ENCODE measurements at places on chromosomes 5 and 9.

DNA sequence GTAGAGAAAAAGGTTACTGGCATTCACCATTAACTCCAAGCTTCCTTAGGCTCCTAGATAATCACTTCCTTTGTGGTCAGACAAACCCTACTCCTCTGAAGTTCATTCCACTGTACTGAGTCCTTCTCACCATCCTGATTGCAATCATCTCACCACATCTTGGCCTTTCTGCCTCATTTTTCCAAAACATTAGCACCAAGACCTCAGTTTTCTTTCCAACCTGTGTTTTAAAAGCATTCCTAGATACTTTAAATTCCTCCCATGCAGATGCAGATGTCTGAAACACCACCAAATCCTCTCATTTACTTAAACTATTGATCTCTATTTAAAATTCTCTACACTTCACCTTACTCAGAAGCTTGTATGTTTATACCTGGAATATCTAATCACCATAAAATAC lies 961.3 kb upstream of the CTNND2 start:
- no peak for DNase-seq

DNA sequence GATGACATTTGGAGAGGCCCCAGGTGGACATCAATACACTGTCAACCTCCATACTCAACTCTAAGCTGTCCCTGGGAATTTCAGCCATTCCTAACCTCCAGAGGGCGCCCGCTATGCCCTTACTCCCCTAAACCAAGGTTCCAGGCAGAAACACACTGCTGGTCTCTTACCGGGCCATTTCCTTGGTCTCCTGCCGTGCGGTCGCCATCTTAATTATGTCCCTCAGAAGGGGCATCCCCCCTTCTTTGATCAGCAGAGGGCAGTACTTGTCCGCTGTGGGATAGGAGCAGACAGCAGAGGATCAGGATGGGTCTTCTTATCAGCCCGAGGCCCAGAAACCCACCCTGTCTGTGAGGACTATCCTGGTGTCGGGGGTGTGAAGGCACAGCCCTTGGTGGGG lies 9.3 kb upstream of the ZDHHC12 start:
- DNase-seq = peak; percentile 65

GRCh38 chr5:107529618-107530017 lies 141.1 kb downstream of the EFNA5 start:
- no peak for DNase-seq

DNA sequence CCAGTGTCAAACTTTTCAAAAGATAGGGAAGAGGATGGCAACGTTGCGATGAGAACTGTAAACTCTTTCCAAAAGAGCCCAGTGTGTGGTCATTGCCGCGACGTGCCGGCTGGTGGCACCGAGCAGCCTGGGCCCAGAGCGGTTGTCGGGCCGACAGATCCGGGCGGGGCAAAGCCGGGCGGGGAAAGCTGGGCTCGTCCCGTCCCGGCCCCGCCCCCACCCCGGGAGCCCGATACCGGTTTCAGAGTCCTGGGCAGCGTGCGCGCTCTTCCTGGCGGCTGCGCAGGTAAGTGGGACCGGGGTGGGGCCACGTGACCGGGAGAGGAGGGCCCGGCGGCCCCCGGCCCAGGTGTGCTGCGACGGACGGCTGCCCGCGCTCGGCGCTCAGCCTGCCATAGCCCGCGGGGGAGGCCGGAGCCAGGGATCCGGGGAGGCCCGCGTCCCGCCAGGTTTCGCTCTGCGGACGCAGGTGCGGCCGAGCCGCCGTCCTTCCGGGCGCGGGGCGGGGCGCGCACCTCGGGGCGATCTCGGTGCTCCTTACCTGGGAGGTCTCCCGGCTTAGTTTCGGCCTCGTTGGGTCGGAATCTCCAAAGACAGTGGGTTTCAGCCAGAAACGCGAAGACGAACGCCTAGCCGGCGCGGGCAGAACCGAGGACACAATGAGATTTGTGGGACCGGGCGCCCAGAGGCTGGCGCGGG lies at the start of gene MARVELD2:
Gene MARVELD2, plus strand, starts transcription at position 232 of the 699 bp plus-strand sequence. CDS start 4,270 bp downstream, outside the sequence.
- no peak for DNase-seq

- peak; percentile 58 for DNase-seq
These were observed 724 bp downstream of the PRRC2B start for GRCh38 chr9:131394464-131395156.

DNA sequence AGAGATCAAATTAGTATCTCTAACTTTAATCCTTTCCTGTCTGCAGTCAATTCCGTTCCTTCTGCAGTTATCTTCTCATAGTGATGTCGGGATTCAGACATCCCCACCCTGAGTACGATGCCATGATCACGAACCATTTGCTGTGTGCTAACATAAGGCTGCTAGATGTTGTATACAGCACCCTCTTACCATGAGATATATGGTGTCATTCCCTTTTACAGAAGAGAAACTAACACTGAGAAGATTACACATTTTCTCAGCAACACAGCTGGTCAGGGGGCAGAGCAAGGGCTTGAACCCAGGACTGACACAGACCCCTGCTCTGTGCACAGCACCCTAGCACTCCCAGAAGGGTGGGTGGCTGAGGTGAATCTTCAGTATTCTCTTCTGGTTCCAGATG lies 46.9 kb upstream of the HSD17B4 start:
- DNase-seq = no peak

- DNase-seq = no peak
These were observed 96.3 kb upstream of the RANBP3L start for GRCh38 chr5:36397901-36398536.

DNA sequence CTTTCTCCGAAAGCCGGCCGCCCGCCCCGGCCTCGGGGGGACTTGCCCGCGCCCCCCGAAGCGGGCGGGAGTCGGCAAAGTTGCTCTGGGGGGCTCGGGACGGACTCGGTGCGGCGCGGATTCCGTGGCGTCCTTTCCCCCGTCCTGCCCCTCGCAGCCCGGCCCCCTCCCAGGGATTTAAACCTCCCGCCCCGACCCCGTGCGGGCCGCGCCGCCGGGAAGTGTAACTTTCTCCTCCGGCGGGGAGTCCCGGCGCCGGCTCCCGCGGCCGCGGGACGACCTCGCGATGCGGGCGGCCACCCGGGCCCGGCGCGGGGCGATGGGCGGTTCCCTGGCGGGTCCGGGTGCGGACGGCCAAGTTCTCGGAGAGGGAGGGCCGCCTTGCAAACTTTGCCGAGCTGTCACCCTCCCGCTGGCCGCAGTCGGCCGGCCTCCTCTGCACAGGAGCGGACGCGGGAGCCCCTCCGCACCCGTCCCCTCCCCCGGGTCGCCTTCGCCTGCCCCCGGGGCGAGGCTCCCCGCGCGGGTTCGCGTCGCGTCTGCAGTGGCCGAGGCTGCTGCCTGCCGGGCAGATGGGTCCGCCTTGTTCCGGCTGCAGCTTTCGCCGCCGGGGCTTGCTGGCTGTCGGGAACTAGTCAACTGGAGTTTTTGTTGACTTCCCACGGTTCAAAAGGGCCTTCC lies 732 bp downstream of the PBX3 start:
- peak; percentile 39 for DNase-seq

DNA sequence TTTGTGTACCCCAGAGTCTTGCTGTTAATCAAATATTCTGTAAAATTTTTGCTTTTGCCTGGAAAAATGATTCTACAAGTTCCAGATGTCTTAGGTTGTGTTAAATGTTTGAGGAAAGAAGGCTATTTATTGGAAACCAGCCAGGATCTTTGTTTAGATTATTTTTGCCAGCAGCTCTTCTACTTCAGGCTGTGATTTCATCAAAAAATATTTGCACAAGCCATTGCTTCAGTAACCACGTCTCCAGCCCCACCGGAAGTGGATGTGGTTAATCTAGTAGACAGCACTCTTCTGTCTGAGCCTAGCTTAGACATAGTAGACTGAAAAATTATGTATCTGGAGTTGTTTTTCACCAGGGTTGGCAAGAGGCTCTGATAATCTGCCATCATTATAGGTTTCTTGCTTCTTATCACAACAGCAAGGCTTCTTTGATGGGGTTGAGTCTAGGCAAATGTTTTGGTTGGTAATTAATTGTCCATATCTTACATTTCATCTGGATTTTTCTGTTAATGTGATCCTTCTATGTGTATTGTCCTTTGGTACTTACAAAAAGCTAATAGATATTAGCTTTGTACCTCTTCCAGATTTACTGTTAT lies 17.1 kb downstream of the KCTD16 start:
- DNase-seq = peak; percentile 93

DNA sequence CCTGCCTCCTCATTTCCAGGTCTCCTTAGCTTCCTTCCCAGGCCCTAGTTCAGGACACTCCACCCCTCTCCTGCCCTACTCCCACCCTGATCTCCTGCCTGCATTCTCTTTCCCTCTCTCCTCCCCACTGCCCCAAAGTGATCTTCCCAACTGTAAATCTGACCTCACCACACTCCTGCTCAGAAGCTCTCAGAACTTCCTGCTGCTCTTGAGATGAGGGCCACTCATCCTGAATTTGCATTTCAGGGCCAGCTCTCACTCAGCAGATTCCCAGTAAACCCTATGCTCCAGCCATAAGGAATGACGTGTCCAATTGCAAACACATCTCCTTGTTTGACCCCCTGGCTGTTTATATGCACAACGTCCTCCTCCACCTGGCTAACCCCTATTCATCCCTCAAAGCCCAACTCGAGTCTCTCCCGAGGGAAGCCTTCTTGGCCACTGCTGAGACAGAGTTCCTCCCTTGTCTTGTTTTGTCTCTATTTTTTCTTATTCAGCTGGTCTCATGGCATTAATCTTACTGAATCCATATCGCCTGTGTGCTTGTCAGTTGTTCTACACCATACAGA lies 95.0 kb downstream of the NSG2 start:
- DNase-seq = no peak

All from MG63 (cell line).